Stimulated activated CD8-positive, alpha-beta memory T cell treated with anti-CD3 and anti-CD28 coated beads, Interleukin-7, amount 100 ng/mL, for 24 hours (primary cell): ENCODE measurements at places on chromosomes 5 and 9.

GRCh38 chr9:79026316-79026715, 545.4 kb upstream of the TLE4 start:
- no peak for DNase-seq

DNA sequence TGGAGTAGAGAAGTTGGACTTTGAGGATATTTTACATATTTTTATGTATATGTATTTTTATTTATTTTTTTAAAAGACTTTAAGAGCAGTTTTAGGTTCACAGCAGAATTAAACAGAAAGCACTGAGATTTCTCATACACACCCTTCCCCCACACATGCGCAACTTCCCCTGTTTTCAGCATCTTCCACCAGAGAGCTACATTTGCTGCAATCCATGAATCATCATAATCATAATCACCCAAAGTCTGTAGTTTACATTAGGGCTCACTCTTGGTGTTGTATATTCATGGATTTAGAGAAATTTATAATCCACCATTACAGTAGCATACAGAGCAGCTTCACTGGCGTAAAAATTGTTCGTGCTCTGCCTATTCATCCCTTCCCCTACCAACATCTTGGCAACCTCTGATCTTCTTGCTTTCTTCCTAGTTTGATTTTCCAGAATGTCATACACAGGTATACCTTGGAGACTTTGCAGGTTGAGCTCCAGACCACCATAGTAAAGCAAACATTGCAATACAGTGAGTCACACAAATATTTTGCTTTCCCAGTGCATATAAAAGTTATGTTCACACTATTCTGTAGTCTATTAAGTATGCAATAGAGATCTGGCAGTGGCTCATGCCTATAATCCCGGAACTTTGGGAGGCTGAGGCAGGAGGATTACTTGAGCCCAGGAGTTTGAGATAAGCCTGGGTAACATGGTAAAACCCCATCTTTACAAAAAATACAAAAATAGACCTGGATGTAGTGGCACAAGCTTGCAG, 9.6 kb upstream of the CCDC171 start:
- no peak for DNase-seq

GRCh38 chr5:77015938-77016569, 14.2 kb upstream of the AGGF1 start:
- DNase-seq: no peak

GRCh38 chr5:176531902-176532493, 5.2 kb downstream of the RNF44 start:
- DNase-seq: no peak

- no peak for DNase-seq
Measured at GRCh38 chr9:130453487-130453886, 8.7 kb downstream of the ASS1 start.

GRCh38 chr5:142600611-142601358, 85.1 kb downstream of the FGF1 start:
- DNase-seq: no peak
